Left ventricle myocardium inferior (tissue), 1 donor: ENCODE measurements at places on chromosomes 16 and 17.

DNA sequence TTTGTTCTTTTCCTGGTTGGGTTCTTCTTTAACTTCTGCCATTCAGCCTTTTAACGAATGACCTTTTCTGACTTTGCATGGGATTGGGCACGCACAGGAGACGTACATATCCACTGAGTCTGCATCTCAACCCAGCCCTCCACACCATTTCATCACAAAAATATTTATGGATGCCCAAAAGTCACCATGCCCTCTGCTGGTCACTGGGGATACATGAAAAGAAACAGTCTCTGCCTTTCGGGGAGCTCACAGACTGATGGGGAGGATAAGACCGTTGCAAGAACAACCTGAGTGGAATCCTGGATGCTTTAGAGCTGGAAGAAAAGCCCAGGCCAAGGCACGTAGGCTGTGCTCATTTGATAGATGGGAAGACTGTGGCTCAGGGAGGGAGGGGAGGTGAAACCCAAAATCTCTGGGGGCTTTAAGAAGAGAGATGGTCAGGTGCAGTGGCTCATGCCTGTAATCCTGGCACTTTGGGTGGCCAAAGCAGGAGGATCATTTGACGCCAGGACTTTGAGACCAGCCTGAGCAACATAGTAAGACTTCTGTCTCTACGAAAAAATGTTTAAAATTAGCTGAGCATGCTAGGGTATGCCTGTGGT, 7.9 kb upstream of the MT2A start:
- DNase-seq, result no peak

GRCh38 chr16:88297178-88297720, 85.5 kb upstream of the ZNF469 start:
- DNase-seq, result no peak

DNA sequence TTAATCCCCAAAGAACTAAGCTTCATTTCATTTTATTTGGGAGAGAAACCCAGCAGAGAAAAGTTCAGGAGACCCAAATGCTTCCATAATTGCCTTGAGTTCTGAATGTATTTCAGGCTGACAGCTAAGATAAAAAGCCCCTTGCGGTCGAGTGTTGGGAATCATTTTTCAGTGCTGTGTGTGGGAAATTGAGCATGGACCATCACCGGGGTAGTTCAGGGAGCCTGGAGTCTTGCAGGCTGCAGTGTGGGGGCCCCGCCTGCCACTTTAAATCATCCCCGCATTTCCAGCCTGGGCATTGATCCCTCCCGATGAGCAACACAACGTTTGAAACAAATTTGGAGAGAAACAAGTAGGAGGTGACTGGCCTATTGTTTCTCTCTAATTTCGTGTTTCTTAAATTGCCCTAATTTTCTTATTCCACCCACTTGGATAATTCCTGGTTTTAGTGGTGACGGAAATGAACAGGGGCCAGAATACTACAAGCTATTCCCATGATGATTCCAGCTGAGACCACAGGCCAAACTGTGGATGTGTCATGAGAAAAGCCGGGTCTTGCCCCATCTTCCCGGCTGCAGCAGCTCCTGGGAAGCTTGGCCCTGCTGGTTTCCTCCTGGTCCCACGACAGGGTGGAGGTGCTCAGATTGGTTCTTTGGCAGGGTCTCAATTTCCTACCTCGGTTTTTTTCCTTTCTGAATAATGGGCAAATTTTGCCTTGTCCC, 75.1 kb downstream of the FOXL1 start:
- no peak for DNase-seq

DNA sequence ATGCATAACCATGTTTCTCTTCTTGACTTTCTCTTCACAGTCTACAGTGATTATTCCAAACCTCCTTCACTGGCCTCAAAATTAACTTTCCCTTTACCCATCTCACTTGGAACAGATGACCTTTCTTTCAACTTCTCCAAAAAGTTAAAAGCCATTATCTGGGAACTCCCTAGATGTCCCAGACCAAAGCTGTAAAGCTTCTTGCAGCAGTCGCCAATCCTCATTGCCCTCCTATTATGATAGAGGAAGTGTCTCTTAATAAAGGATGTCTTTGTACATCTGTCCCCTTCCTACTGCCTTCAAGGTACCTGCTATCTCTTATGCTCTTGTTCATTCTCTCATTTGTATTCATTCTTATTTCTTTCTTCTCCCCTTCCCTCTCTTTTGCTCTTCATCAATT, 127.5 kb downstream of the MRTFB start:
- no peak for DNase-seq

DNA sequence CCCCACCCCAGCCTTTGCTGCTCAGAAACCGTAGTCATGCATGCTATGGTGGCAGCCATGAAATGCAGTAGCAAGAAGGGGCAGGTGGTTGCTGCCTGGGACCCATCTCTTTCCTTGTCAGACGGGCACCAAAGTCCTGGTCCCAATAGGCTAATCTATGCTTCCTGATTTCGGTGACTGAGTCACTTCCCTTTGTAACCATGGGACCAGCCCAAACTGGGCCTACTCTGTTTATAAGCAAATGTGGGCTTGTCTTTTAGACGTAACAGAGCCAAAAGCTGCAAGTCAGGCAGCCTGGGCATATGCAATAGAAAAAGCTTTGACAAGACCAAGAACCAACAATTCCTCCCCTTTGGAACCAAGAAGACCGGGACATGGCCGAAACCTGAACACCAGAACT, 99.1 kb upstream of the RBBP6 start:
- no peak for DNase-seq

GRCh38 chr16:85416228-85417109, 196.7 kb upstream of the GSE1 start:
- peak; percentile 60 for DNase-seq
